Nasal cavity respiratory epithelium epithelial cell of viscerocranial mucosa (primary cell): ENCODE measurements at places on chromosomes 16 and 17. TPM values are rescaled to one million over a fixed set of nuclear protein-coding genes. Genes with fewer than 3 reads are reported as not detected.

Gene FAM20A
- total RNA-seq, result 0.93 TPM in 1 of 2 replicates, not detected in the other

Gene CHAD
- total RNA-seq, result not detected in 2 replicates

Gene MFSD6L
- under 0.01 and 0.07 TPM in 2 replicates for total RNA-seq

Gene MILR1
- total RNA-seq, result 0.14 and 0.68 TPM in 2 replicates

Gene PGAP6
- total RNA-seq, result 34.9 and 56.9 TPM in 2 replicates

Gene AKAP10
- 21.2 and 35.2 TPM in 2 replicates for total RNA-seq

Gene SLC47A2
- total RNA-seq, result 0.34 and 1.2 TPM in 2 replicates

Gene TOP2A
- 0.50 and 2.1 TPM in 2 replicates for total RNA-seq

Gene KRT33A
- 0.28 and 0.68 TPM in 2 replicates for total RNA-seq

Gene SALL1
- total RNA-seq, result under 0.01 TPM in 1 of 2 replicates, not detected in the other

Gene SNX20
- total RNA-seq, result not detected in 2 replicates

Gene CCL8
- not detected in 2 replicates for total RNA-seq

Gene IRX5
- 0.93 and 3.1 TPM in 2 replicates for total RNA-seq

Gene HS3ST3B1
- total RNA-seq, result 0.21 and 0.34 TPM in 2 replicates

Gene KRT25
- total RNA-seq, result not detected in 2 replicates

Gene WSCD1
- under 0.01 TPM in 1 of 2 replicates, not detected in the other for total RNA-seq

Gene SPATA33
- 1.4 and 3.2 TPM in 2 replicates for total RNA-seq

Gene CLEC18A
- 0.34 and 0.85 TPM in 2 replicates for total RNA-seq

Gene MYH13
- not detected in 2 replicates for total RNA-seq

Gene TP53TG3C
- not detected in 2 replicates for total RNA-seq

Gene NF1
- 51.9 and 78.9 TPM in 2 replicates for total RNA-seq

Gene C1QTNF8
- total RNA-seq, result not detected in 2 replicates

Gene PLXDC1
- total RNA-seq, result 0.21 TPM in 1 of 2 replicates, not detected in the other

Gene USP10
- 50.9 and 104 TPM in 2 replicates for total RNA-seq

Gene ASPHD1
- 1.6 and 4.4 TPM in 2 replicates for total RNA-seq

Gene RNF43
- 10.3 and 16.3 TPM in 2 replicates for total RNA-seq

Gene ZNF652
- 7.2 and 14.9 TPM in 2 replicates for total RNA-seq

Gene CX3CL1
- under 0.01 and 1.4 TPM in 2 replicates for total RNA-seq

Gene PTGES3L
- total RNA-seq, result under 0.01 TPM in 1 of 2 replicates, not detected in the other

Gene GID4
- total RNA-seq, result 9.9 and 15.9 TPM in 2 replicates
